ENCODE measurements at places on chromosomes 5 and 9.

- peak; percentile 54 for DNase-seq
These were observed at the start of gene ASS1 for GRCh38 chr9:130444565-130445221. ASS1 (plus strand) TSS chr9:130444961; CDS start chr9:130452229, 7,268 bp downstream.

DNA sequence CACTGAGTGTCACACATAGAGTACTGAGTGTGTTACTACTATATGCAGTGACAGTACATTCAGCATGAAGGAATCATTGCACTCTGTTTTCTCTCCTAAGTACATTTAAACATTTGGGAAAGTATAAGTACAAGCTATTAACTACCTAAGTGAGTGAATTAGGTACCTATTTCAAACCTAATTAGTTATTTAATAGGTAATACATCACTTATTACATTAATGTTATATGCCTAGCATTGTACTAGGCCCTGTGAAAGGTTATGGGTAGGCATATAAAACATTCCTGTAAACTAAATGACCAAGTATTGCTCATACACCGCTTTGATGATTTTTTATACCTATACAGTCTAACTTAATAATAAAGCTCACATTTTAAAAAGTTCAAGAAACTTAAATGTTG is 25.7 kb upstream of the PPP3R2 start:
- no peak for DNase-seq

DNA sequence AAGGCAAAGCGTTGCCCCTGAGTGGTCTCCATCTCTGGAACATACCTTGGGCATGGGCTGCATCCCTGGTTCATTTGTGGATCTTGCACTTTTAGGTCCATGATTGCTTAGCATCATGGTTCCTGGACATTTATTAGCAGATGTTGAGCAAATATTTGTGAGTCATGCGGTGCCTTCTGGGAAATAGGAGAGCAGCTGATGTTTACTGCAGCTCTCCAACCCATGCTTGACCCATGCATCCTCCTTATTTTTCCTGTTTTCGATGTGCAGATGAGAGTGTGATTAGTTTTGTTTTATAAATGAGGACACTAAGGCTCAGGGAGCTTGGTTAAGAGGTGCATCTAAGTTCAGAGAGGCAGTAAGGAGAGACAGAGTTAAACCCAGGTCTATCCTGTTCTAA is 253.7 kb downstream of the ICE1 start:
- DNase-seq = no peak

DNA sequence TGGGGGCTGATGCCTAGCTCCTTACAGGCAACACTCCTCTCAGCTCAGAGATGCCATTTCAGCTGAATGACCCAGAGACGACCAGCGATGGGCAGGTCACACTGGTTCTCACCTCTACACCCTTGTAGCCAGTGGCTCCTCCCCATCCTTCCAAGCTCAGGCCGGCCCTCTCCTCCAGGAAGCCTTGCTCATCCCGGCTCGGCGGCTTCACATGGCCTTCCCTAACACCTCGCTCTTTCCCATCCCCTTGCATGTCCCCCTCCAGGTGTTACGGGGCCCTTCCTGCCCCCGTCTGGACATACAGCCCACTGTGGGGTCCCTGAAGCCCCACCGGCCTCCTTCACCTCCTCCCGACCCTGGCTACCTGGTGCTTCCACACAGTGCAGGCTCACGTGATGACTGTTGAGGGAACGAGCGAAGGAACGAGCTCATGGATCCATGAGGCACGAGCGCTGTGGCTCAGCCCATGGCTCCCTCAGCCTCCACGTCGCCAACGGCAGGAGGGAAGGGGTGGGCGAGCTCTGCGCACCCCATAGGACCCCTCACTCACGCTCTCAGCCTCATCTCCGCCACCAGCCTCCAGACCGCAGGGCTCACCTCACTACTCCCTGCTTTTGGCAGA is 45.7 kb downstream of the SARDH start:
- DNase-seq = no peak

- peak; percentile 84 for DNase-seq
These were observed 218.8 kb upstream of the ADAMTSL1 start for GRCh38 chr9:18255158-18255629.

DNA sequence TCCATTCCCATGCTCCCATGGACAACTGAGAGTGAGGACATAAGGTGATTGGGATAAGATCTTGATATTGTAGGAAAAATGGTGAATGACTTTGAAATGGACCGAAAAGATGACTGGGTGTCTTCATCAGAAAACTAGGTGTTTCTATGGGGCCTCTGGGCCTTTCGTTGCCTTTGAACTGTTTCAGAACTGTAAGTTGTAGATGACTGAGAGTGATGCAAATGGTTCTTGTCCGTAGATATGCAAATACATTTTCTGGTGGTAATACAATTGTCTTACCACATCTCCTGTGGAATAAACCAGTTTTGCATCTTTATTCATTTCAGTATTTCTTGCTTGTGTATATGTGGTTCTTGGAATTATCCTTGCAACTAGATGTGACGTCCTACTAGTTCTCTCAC is 16.0 kb upstream of the TEX48 start:
- no peak for DNase-seq

- DNase-seq = no peak
These were observed 21.7 kb upstream of the HOMER1 start for GRCh38 chr5:79535477-79536192.

GRCh38 chr9:125580701-125581286 is 126.2 kb downstream of the MAPKAP1 start:
- no peak for DNase-seq

DNA sequence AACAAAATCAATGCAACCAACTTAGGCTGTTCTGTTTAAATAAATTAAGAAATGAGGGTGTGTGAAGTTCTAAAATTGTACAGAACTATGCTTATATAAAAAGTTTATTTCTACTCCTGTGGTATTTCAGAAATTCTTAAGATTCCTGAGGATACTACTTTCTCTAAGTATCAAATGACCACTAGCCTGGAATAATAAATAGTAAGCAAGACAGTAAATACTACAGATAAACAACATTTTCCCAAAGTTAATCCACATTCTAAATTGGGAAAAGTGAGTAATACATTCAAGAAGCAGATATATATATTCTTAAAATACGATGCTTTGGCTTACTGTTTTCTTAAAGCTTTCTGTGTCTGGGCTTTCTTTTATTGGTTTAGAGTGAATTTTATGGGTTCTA is 29.5 kb downstream of the CCNH start:
- DNase-seq = no peak

DNA sequence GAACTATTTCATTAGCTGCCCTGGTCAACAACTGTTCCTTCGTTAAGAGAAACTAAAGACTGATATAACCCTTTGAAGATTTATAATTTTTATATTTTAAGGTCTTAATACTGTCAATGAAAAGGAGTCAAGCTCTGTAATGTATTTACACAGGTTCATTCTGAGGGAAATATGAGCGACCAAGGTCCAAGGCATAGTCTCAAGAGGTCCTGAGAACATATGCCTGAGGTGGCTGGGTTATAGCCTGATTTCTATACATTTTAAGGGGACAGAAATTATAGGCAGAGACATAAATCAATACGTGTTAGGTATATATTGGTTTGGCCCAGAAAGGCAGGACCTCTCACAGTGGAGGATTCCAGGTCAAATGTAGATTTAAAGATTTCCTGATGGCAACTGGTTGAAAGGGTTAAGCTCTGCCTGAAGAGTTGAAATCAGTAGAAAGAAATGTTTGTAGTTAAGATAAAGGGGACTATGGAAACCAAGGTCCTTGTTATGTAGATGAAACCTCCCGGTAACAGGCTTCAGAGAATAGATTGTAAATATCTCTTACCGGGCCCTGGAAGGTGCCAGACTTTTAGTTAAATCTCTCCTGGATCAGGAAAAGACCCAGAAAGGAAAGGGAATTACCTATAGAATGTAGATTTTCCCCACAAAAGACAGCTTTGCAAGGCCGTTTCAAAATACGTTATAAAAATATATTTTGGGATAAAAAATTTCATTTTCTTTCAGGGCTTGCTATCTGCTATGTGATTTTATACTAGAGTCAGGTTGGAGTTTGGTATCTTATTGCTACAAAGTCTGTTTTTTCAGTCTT is 107.3 kb upstream of the PRLR start:
- no peak for DNase-seq

DNA sequence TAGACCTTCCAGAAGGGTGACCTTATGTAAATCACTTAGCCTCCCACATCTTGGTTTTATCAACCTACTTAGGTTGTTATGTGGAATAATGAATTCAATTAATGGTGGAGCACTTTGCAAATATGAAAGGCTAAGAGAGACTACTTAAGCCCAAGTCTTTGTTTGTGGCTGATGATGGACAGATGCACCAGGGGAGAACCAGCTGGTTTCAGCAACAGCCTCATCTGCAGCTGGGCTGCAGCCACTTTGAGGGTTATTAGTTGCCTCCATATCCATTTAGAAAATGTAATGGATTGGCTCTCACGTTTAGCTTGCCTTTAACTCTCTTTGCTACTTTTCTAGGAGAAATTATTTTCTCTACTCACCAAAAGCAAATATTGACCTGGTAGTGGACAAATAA is 146.6 kb downstream of the ESM1 start:
- DNase-seq = no peak

DNA sequence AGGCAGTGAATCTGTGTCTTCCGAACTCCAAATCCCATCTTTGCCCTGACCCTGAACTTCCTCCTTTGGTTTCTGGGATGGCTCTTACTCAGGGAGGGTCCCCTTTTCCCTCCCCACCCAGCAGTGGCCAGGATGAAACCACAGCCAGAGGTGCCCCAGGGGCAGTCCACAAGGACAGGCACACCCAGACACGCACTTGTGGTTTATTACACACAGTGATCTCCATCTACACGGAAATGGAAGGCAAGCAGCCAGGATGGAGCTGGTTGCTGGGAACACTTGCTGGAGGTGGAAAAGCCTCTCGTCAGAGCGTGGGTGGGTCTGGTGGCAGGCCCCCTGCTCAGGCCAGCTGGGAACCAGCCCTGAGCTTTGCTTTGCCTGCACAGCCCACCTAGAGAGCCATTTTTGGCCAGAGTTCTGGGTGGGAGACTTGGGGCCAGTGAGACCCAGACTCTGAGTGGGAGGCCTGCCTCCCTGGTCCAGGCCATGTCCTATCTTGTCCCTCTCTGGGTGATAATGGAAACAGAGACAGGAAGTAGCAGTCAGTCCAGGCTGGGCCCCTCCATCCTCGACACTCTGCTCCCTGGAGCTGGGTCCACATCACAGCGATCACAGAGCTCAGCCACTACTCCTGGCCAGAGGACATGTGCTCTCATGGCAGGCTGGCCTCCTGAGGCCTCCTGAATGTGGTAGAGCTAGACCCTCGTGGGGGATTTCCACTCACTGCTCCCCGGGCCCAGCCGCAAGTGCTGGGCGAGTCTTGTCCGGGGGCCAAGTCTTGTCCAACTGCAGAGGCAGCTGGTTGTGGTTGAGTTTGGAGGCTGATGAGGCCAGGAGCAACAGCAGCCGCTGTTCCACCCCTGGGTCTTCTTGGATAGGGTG is 5.1 kb upstream of the PHYKPL start:
- no peak for DNase-seq

DNA sequence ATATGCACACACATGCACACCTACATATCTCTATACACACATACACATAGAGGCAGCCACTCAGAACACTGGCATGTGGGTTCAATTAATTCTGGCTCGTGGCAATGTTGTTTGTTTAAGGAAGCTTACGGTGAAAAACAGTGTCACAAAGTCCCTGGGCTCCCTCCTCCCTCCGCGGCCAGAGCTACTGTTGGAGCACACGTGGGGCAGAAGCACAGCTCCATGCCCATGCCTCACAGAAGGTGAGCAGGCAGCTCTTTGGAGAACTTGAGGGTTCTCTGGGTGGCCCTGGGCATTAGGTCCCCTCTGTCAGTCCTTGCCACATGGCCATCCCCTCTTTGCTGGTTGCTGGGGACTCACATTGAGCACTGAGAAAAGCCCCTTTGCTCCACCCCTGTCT is 107.5 kb downstream of the GADD45G start:
- no peak for DNase-seq

DNA sequence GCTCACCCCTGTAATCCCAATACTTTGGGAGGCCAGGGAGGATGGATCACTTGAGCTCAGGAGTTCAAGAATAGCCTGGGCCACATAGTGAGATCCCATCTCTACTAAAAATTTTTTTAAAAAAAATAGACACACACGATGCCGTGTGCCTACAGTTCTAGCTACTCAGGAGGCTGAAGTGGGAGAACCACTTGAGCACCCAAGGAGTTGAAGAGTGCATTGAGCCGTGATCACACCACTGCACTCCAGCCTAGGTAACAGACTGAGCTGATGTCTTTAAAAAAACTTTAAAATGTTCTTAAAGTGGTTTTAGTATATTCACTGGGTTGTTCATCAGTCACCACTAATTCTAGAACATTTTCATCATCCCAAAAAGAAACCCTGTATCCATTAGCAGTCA is 51.9 kb upstream of the RNF38 start:
- DNase-seq = no peak

GRCh38 chr5:170200876-170201275 is 31.9 kb upstream of the C5orf58 start:
- no peak for DNase-seq

GRCh38 chr5:177494346-177495195 is 2.8 kb downstream of the PDLIM7 start:
- no peak for DNase-seq

DNA sequence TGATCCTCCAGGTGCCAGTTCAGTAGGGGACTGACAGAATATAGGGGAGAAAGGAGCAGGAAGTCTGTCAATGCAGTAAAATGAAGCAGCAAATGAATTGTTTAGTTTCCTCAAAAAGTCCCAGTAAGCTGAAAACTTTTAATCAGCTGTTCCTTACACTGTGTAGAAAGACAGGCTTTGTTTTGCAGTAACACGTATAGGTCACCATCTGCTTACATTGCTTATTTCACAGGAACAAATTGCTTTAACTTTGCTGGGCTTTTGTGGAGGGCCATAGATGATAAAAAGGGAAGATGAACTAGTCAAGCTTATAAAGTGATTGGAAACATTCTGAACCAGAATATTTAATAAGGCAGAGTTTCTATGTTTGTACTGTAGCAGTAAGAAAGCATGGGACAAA is 331.3 kb upstream of the RFX3 start:
- DNase-seq = no peak

- DNase-seq = no peak
These were observed 2.3 kb upstream of the NKX2-5 start for GRCh38 chr5:173237143-173237874.

- DNase-seq = no peak
These were observed 29.4 kb downstream of the ARHGEF37 start for GRCh38 chr5:149610589-149611255.

- peak; percentile 33 for DNase-seq
These were observed 370.3 kb upstream of the IRX2 start for GRCh38 chr5:3121813-3122212.

DNA sequence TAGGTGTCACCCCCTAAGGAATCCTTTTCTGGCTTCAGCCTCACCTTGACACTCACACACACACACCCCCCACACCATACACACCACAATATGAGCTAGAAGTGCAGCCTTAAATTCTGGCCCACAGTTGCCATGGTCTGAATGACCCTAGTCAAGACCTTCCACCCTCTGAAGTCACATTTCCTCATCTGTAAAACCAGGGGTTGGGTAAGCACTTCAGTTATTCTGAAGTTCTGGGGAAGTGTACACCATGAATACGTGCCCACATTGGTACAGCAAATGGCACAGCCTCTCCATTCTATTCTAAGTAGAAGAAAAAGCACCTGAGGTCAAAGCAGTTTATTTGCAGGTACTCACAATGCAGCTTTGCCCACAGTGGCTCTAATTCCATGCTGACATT is 372.8 kb upstream of the KLF4 start:
- no peak for DNase-seq
